ENCODE measurements at places on chromosomes 16 and 17.
A peak's percentile ranks its signal among the peaks of the same experiment; 100 is the strongest.

GRCh38 chr17:73495641-73496040 is 148.6 kb downstream of the SDK2 start:
- no peak for DNase-seq

DNA sequence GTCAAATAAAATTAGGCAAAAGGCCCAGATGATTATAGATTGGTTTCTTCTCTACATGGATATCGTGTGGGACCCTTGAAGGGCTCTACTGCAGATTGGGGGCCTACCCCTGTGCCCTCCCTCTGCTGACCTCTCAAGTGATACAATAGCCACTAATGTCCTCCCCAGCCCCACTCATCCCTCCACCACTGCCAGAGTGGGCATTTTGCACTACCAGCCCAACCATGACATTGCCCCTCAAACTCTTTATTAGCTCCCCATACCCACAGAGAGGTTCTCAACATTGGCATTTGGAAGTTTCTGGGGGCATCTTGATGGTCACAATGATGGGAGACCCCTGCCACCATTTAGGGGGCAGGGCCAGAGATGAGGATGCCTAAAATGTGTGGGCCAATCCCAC is 41.8 kb downstream of the CCDC182 start:
- DNase-seq, result no peak

DNA sequence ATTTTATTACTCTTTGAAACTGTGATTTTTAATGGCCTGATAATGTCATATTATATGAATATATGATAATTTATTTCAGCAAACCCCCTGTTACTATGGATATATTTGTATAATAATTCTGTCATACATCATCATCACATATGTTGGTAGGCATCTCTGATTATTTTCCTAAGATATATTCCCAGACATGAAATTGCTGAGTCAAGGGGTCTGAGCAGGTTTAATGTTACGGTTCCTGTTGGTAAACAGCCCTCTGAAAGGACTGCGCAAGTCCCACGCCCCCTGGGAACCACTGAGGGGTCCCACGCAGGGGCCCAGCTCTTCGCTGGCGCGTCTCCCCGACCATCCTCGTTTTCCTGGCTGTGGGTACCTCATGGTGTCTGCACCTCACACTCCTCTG is 24.2 kb downstream of the SLC13A5 start:
- DNase-seq, result no peak

DNA sequence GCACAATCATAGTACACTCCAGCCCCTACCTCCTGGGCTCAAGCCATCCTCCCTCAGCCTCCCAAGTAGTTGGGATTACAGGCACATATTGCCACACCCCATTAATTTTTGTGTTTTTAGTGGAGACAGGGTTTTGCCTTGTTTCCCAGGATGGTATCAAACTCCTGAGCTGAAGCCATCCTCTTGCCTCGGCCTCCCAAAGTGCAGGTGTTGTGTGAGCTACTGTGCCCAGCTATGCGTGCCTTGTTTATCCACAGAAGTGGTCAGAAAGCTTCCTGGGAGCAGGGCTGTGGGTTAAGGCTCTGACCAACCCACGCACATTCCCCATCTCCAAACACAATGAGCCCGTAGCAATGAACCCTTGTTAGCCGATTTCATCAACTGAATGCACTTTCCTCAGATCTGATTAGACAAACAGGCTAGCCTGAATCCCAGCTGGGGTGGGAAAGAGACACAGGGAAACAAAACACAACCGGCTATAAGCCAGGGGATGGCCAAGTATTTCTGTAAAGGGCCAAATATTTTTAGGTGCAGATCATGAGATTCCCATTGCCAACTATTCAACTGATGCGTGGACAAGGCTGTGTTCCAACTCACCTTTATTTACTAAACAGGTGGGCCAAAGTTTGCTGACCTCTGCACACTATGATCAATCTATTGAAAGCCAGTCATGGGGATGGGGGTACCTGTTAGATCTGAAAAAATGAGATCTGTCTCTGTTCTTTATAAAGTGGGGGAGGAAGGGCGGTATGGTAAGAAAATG is 193.6 kb downstream of the CPPED1 start:
- no peak for DNase-seq

DNA sequence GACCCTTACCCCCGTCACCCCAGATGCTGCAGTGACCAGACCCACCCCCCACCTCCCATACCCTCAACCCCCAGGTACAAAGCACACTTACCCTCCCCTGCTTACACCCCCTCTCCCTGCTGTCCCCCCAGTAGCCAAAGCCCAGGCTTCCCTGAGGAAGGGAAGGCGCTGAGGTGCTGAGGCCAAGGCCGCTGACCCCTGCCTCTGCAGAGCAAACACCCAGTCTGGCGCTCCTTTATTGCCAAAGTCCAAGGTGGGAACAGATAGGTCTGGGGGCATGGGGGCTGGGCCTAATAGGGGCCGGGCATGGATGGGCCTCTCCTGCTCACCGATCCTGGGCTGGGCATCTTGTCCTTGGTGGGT is 683 bp downstream of the LCAT start:
- DNase-seq, result no peak

DNA sequence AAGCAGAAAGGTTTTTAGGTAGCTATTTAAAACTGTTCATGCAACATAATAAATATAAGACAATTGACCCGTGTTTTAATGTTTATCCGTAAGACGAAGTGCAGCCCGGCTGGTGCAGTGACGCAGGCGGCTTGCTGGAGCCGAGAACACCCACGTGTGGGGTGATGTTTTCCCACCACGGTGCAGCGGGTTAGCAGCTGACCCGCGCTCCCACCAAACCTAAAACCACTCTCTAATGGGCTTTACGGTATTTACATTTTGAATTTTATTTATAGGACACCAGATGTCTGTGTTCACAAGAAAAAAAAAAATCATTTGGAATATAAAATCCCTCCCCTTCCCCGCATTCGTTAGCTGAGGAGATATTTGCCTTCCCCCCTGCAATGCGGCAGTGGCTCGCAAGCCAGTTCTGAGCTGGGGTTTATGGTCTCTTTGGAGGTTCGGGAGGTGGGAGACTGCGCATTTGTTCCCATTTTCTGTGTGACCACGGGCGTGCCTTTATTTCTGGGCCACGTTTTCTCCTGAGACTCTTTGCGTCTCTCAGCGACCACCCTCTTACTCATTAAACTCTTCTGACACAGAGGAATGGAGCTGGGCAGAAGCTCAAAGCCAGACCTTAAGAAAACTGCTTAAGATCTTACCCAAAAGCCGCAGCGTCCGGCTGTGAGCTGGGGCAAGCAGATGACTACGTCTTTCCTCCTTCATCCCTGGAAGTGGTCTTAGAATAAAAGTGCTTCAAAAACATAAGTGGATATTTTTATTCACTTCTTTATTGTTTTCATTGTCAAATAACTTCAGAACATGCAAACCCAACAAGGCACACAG is 301.1 kb downstream of the IRF8 start:
- DNase-seq, result no peak

DNA sequence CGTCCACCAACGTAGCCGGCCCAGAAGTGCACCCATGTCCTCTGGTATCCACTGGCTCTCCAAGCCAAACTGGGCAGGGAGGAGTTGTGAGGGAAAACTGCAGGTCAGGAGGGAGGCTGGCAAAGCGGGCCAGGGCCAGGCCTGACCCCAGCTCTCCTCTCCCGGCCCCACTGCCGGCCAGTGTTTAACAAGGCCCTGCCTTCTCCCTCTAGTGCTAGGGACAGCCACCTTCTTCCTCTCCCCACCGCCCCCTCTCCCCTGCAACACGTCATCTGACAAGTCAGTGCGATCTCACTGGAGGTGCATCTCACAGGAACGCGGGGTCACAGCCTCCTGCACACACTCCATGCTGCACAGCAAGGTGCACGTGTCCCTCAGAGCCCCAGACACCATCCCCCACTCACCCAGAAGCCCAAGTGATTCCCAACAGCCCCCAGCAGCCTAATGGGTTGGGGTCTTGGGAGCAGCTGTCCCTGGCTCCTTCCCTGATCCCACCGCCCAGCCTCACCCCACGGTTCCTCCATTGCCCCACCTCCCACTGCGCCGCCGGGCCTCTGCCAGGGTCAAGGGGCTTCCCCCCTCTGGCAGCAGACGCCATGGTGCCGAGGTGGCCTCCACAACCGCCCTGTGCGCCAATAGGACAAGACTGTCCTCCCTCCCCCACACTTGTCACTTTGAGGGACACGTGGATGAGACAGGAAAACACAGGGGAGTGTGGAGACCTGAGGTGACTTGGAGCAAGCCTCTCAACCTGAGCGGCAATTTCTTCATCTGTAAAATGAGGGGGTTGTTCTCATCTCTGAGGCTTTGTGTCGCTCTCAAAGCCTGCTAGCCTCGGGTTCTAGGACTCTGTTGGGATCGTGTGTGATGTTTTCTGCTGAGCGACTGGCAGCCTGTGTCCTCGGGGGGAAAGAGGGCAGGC is 1.1 kb upstream of the ACE start:
- DNase-seq, result peak; percentile 87

- no peak for DNase-seq
These were observed 30.2 kb downstream of the XPO6 start for GRCh38 chr16:28181515-28181914.

DNA sequence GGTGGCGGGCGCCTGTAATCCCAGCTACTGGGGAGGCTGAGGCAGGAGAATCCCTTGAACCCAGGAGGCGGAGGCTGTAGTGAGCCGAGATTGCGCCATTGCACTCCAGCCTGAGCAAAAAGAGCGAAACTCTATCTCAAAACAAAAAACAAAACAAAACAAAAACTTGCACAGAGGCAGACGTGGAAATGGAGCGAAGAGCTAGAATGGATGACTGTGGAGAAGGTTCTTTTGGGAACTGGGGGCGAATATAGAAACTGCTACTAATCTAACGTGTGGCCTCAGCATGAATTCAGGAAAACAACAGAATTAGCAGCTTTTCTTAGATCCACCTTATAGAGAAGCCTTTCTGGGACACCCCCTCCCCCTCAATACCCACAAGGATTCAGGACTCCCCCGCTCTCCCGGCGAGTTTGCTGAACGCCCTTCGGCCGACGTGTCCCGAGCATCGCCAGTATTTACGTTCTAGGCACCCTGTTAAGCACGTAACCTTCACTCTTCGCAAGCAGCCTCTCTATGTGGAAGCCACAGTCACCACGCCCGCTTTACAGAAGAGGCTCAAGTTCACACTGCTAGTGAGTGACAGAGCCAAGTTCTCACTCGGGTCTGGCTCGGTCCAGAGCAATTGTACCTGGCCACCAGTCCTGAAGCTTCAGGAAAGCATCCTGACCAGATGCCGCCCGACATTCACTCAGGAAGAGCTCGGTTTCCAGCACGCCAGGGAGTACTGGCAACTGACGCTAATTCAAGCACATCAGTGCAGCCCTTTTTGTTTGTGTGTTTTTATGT is 13.3 kb upstream of the ABR start:
- no peak for DNase-seq

- peak; percentile 89 for DNase-seq
These were observed 2.4 kb upstream of the BCKDK start for GRCh38 chr16:31105677-31106213.

GRCh38 chr17:72119873-72120641 is 763 bp upstream of the SOX9 start:
- DNase-seq, result peak; percentile 39

- no peak for DNase-seq
These were observed 20.9 kb downstream of the IRX3 start for GRCh38 chr16:54265575-54266107.

GRCh38 chr17:35733366-35733765 is 1.9 kb downstream of the RASL10B start:
- DNase-seq, result no peak

GRCh38 chr17:11049539-11049938 is 191.5 kb upstream of the SHISA6 start:
- DNase-seq, result no peak

- DNase-seq, result no peak
These were observed 46.4 kb downstream of the PITPNM3 start for GRCh38 chr17:6509921-6510320.

- no peak for DNase-seq
These were observed 2.1 kb downstream of the KRT33B start for GRCh38 chr17:41367426-41368075.

DNA sequence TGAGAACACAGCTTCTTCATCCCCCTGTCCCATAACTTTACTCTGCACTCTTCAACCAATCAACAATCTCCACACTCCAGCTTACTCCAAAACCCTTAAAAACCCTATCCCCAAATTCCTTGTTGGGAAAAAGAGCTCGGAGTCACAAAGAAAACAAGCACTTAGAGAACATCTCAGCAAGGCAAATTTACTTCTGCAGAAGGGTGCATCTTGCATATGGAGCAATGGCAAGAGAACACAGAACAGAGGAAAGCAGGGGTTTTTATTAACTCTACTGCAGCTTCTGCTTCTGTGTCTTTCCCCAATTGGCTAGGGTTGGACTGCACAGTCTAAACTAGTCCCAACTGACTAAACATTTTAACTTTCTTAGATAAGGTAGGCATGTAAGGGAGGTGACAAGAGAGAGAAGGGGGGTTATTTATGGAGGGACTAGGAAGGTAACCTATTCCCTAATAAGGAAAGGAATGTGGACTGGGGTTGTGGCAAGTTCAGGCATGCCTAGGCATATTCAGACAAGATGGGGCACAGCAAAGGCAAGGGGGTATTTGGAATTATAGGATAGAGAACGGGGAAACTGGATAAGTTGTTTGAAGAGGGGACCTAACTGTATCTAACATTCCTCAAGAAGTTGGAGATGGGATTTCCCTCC is 125.5 kb downstream of the CACNG3 start:
- DNase-seq, result no peak

- DNase-seq, result peak; percentile 99
These were observed 8.2 kb downstream of the ARL4D start for GRCh38 chr17:43406676-43407645.

- DNase-seq, result no peak
These were observed 23.5 kb downstream of the ZNF750 start for GRCh38 chr17:82816358-82816757.

- no peak for DNase-seq
These were observed 47.8 kb downstream of the MARCHF10 start for GRCh38 chr17:62760059-62760944.

DNA sequence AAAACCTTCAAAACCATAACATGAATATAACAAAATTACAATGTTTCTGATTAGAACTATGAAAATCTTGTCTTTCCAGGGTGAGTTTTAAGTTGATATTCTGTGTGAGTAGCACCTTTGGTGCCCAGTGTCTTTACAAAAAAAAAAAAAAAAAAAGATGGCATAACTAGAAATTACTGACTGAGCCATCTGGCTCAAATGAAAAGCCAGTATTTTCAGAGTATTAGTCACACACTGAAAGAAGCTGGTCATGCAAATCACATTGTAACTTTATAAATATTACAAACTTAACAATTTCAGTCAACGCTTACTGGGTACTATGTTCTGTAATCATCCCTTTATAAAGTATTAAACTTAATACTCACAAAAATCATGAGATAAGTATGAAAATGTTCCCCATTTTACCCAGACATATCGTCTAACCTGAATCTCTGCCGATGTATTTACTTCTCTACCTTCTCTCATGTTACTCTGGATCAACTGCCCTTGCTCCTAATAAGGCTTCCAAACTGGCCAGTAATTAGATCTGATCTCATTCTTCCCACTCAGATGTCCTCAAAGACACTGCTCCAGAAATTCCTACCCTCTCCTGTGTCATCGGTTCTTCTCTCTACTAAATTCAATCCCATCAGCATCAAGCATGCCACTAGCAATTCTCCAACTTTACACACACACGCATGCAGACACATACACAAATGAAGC is 25.4 kb downstream of the UBE2G1 start:
- no peak for DNase-seq

Measured in WERI-Rb-1 (cell line).